ENCODE measurements at places on chromosomes 3 and 15.

DNA sequence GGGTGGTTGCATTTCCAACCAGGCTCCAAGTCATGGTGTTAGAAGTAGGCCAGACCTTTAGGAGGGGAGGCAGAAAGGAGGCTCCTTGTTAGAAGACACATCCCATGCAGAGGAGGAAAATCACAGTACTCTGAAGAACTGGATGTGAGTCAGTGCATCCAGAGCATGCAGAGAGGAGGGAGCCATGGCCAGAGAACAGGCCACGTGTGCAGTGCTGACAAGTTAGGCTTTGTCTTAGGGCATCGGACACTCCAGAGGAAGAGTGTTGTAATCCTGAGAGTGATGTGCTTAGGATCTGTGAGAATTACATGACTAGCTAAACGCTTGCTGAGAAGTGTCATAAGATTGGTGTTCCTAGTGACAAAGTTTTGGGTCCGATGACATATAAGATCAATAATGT, 456.5 kb upstream of the THRB start:
- no peak for DNase-seq

DNA sequence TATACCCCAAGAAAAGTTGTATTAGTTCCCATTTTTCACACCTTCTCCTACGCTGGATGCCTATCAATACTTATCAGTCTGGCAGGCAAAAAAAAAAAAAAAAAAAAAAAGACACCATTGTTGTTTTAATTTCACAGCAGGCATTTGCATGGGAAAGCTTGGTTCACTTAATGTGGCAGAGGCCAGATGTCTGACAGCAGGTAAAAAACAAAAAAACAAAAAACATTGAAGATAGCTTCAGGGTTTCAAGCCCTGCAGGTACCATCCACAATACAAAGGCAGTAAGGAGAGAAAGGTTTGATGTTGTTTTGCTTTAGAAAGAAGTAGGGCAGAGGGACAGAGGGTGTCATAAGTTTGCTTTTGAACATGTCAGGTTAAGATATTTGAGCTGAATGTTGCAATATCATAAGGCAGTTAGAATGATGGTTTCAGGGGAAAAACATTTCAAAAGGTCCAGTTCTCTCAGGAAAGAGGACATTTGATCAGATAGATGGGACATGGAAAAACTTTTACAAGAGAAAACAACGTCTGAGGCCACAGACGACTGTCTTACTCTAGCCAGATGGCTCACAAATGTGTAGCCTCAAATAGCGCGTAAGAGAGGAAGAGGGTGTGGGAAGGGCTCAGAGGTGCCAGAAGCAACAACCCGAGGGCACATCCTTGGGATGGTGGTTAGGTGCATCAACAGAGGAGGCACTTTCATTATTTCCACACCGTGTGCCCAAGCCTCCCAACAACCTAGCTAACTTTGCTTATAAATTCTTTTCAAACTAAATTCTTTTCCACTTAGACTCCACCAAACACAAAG, 25.7 kb downstream of the PCOLCE2 start:
- no peak for DNase-seq

- DNase-seq, result no peak
These were observed 765.5 kb downstream of the OTOL1 start for GRCh38 chr3:162262129-162262528.

DNA sequence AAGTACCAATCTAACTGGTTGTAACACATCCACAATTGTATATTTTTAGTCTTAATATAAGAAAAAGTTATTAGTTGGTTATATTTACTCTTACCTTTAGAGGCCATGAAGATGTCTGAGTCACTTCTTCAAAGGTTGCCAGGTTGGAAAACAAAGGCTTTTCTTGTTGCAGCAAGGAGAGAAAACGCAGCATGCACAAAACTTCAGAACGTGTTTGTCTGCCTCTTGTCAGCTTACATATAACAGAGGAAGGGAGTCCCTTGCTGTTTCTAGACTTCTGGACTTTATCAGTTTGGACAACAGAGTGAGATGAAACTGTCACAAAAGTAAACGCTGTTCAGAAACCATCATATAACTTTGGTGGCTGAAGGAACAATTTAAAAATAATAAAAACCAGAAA, at the start of gene PLSCR5:
PLSCR5 (minus strand) TSS at position 241 of the 400 bp plus-strand sequence; CDS start at position 107, 134 bp downstream.
- no peak for DNase-seq

DNA sequence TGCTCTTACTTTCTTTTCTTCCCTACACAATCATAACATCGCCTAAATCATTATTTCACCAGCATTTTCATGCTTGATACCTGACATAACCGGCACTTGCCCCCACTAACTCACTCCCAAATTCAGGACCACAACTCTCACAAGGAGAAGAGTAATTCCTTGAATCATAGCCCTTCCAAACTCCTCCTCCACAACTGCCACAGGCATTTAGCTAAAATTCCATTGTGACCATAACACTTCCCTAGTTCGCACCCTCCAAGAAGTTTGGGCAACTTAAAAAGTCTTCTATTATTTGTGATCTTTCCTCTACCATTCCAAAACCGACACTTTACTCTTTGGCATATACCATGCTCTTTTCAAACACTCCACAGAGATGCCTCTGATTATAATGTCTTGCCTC, 59.4 kb upstream of the XRN1 start:
- DNase-seq, result no peak

DNA sequence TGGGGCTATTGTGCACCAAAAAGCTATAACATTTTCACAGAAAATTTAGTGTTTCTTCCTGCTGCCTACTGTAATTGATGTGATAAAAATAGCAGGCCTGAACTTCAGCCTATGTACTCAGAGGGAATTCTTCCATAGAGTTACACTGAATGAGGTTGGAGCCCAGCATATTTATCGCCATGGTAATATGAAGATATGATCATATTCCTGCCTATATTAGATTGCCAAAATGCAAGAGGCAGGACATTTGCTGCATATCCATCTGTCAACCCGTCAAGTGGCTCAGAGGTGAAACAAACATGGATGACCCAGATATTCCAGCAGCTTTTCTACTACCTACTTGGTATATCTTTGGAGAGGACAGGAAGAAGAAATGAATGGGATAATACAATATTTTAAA, 1150.6 kb downstream of the TBL1XR1 start:
- no peak for DNase-seq

GRCh38 chr3:184289426-184289938, 9.6 kb upstream of the PSMD2 start:
- peak; percentile 81 for DNase-seq

DNA sequence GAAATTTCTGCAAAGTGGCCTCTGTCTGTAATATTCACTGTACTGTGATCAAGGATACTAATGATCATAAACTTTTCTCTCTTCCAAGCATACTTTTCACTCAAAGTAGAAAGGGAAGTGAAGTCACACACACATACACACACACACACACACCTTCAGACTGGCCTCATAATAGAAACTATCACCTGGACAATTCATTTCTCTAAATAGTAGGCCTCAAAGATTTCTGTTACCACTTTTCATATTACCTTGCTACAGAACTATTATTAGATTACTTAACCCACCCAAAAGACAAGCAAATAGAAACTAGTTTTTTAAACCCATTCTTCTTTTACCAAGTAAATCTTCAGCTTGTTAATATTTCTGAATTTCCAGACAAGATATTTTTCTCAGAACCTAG, 12.2 kb downstream of the CPB1 start:
- no peak for DNase-seq

DNA sequence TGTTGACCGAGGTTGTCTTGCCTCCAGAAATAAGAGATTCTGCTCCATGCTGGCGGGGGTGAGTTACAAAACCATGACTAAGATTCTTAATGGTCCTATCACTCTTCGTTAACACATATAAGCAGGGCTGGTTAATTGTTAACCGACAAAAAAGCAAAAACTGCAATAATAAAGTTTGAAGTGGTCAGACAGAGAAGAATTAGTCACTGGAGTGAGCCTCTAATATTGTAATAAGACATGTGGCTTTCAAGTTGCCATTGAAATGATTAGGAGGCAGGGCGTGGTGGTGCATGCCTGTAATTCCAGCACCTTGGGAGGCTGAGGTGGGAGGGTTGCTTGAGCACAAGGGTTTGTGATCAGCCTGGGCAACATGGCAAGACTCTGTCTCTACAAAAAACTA, 78.4 kb upstream of the NR2F2 start:
- no peak for DNase-seq

GRCh38 chr3:179526989-179527391, 35.7 kb upstream of the ACTL6A start:
- DNase-seq, result no peak

GRCh38 chr3:98371186-98371585, 17.5 kb downstream of the OR5K4 start:
- no peak for DNase-seq

GRCh38 chr15:87761736-87762509, 494.6 kb downstream of the NTRK3 start:
- DNase-seq, result no peak

DNA sequence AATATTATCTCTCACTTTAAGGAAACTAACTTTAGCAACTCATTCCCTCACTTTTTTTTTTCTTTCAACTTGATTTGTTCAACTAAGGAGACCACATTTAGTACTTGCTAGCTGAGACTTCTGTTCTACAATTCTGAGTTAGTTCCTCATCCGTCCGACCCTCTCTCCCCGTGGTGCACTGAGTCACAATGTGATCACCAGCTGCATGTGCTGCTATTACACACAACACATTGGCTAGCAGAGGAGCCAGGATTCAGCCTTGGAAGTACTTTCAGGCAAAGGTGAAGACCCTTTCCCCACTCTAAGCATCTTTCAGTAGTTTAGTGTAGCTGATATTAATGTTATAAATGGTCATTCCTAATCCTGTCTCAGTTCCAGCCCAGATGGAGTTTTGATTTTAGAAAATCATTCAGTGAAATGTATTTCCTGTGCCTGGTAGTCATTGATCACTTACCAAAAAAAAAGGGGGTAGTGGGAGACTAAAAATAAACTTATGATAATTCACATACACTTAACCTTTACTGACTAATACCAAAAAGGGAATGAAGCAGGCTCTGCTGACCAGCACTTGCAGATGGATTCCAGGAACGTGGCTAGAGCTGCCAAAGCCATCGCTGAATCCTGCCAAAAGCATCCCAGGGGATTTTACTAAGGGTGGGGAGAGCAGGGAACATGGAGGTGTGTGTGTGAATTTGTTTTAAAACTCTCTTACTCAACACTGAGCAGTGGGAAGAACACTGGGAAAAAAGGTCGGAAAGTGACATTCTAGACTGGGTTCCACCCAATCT, 424.8 kb downstream of the LPP start:
- DNase-seq, result peak; percentile 47

- DNase-seq, result peak; percentile 28
These were observed 16.2 kb upstream of the ANKDD1A start for GRCh38 chr15:64895285-64896065.

- no peak for DNase-seq
These were observed 21.0 kb upstream of the RPL32 start for GRCh38 chr3:12862387-12862786.

GRCh38 chr3:141070727-141071357, 19.7 kb downstream of the SPSB4 start:
- DNase-seq, result no peak

DNA sequence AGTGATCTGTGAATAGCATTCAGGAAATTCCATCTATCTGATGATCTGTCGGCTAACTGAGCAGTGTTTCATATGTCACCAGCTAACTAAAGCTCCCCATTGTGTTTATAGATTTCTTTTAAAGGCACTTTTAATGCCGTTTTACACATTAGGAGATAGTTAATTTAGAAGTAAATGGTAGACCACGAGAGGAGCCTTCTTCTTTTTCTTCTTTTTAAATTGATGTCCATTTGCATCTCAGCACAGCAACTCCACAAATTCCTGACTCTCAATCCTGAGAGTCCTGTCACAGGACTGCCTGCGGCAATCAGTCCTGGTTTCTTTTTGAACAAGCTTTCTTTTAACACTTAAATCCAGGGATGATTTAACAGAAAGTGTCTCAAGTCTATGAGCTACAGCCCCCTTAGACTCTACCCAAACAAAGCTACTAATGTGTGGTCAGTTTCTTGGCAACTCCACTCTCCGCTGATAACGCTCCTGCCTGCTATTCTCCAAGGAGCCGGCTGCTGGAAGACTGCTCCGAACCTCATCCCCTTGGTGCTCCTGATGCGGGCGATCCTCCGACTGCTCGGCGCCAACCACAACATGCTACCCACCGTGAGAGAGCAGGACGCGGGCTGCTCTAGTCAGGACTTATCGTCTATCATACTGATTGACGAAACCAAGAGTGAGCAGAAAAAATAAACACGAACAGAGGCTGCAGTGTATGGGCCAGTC, 421.4 kb downstream of the MECOM start:
- no peak for DNase-seq

DNA sequence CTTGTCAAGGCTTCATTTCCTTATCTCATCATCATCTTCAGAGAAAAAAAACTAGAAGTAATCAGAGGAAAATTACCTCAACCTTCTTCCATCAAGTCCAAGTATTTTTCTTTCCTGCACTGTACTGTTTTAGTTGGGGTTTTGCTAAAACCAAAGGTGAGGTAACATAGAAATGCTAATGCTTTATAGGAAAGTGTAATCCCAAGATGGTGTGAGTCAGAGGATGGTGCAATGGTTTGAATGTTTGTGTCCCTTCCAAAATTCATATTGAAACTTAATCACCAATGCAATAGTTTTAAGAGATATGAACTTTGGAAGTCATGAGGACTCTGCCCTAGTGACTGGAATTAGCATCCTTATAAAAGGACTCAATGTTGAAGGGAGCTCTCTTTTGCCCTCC, 79.5 kb downstream of the KBTBD8 start:
- no peak for DNase-seq

DNA sequence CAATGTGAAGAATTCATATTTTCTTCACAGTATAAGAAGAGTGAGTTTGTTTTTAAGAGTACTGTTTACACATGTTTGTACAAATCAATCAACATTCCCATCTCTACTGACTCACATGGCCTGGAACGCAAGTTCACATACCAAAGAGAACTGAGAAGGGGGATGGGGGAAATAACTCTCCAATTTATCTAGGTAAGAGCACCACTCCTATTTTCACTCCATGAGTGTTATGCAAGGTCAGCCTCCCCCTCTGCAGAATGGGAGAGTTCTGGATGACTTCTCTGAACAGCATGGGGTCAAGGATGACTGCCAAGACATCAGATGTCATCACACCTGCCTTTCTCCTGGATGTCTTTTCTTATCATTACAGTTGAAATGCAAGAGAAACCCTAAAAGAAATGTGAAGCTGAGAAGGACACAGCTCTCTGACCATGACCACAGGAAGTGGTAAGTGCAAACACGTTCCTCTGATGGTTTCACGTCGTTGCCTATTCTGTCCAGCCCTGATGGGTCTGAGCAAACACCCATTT, 95.2 kb downstream of the SEMA6D start:
- DNase-seq, result no peak

DNA sequence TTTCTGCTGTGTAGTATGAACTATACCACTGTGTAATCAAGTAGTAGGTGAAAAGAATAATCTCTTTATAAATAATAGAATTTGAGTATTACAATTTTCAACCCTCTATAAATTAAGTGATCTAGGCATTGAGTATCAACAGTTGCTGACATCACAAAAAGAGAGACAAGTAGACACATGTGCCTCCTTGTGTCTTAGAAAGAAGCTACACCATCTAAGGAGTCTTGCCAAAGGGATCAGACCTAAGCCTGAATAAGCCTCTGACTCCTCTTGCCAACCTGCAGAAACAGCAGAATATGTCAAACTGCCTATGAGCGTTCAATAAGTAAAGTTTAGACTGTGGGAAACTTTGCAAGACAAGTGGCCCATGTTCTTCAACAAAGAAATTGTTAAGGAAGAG, 5.8 kb upstream of the MTMR10 start:
- DNase-seq, result no peak

- DNase-seq, result peak; percentile 18
These were observed 45.6 kb downstream of the CDAN1 start for GRCh38 chr15:42691308-42691707.
